ENCODE measurements at places on chromosomes 13 and 19.

DNA sequence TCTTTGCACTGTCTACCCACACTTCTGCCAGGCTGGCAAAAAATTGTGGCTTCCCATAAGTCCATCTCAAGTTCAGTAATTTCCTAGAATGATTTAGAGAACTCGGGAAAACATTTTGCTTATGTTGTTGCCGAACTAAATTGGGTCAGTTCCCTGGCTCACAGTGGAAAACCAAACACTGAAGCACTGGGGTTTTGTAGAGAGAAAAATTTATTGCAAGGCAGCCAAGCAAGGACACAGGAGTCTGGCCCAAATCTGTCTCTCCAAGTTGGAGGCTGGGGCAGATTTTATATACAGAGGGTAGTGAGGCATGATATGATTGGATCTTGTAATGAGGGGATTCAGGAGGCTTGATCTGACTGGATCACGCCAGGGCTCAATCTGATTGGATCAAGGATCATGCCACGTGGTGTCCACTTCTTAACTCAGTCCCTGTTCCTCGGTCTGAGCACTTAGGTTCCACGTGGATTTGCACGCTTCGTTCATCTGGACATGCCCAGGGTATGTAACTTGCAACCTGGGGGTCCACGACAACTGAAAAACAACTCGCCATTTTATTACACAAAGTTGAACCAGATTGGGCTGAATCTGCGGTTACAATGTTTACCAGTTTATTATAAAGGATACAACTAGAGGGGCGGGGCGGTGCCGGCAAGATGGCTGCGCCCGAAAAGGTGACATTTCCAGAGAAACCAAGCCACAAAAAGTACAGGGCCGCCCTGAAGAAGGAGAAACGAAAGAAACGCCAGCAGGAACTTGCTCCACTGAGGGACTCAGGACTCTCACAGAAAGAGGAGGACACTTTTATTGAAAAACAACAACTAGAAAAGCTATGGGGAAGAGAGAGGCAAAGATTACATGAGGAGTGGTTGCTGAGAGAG is 7.3 kb downstream of the CD209 start:
- DNase-seq, result no peak

DNA sequence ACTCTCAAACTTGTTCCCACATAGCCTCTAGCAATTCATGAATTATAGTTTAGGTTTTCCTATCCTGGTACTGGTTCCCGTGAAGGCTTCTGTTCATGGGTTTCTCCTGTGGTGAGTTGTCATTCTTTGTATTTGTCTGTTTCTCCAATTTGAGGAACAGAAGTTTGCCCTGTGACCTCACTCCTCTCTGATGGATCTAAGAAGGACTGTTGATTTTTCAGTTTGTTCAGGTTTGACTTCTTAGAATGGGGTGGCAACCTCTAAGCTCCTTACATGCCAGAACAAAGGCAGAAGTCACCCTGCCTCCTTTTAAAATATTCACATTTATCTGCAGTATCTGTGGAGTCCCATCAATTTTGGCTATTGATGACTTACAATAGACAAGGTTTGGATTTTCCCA is 354.0 kb downstream of the SPRY2 start:
- no peak for DNase-seq

- no peak for DNase-seq
Measured at GRCh38 chr19:44202470-44202869, 9.9 kb upstream of the ZNF227 start.

- no peak for DNase-seq
Measured at GRCh38 chr19:39676004-39676403, 20.3 kb downstream of the LGALS16 start.

GRCh38 chr19:48804496-48804895 is 6.3 kb downstream of the BCAT2 start:
- DNase-seq, result no peak

DNA sequence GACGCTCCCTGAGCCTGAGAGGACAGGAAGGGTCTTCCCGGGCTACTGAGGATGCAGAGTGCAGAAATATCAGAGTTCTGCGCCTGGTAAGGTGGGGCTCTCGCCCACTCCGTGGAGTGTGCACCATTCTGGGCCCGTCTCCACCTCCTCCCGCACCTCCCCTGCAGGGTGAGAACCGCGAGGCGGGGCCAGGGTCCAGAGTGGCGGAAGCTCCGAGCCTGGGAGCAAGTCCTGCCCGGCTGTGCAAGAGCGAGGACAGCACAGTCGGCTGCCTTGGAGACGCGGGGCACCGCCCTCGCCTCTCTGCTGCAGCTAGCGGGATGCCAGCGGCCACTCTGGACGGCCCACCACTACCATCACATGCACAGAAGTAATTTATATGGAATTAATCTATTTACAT is 2304.4 kb downstream of the PCDH9 start:
- DNase-seq, result no peak

DNA sequence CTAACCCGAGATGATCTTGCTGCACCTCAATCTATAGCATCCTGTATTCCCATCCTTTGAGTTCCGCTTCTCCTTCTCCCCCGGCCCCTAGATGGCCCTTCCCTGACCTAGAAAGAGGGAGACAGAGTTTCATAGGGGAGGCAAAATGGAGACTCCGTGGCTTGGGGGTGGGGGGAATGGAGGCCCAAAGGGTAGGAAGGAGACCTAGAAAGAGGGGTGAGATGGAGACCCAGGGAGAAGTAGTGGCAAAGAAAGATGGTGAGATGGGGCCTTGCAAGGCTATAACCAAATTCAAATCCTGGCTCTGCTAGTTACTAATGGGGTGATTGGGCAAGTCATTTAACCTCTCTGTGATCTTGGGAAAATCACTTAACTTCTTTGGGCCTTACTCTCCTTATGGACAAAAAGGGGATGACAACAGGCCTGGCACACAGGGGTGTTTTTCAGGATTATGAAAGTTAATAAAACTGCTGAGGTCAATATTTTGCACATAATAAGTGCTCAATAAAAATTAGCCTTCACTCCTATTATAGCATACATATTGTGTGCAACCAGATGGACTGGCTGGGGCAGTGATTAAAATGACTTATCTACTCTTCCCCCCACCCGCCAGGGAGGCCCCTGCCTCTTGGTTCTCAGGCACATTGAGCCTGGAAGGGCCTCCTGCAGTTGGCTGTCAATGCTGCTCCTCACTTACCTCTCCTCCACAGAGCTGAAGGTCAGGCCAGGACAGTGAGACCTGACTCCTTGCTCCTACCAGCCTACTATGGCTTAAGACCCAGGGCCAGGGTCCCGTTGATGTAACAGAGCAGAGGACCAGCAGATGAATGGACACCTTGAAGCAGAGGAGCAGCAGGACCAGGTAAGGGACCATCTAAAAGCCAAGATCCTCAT is 633 bp downstream of the SPHK2 start:
- no peak for DNase-seq

- peak; percentile 44 for DNase-seq
Measured at GRCh38 chr19:8569066-8569771, 8.0 kb downstream of the MYO1F start.

DNA sequence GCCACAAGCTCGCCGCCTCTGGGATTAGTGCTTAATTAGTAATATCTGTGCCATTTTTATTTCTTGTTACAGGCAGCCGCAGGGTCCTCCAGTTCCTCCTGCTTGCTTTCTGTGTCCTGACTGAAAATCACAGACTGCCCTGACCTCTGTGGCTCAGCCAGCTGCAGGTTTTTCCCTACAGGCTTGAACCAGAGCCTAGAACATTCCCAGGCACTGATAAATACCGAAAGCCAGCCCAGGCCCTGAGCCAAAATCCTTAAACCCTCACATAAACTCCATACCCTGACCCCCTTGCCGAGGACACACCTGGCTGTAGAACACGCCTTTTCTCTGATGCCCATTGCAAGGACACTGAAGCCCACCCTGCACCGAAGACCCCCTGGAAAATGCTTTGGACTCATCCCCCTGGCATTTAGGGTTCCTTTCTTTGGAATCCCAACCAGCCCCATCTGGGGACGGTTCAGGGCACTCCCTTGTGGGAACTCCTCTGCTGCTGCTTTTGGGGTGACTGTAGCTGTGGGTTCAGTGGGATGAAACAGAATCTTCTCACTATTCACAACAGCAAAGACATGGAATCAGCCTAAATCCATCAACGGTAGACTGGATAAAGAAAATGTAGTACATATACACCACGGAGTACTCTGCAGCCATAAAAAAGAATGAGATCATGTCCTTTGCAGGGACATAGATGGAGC is 15.5 kb downstream of the DPP9 start:
- no peak for DNase-seq

GRCh38 chr19:39684267-39684666 is 20.0 kb upstream of the LGALS14 start:
- DNase-seq, result no peak

DNA sequence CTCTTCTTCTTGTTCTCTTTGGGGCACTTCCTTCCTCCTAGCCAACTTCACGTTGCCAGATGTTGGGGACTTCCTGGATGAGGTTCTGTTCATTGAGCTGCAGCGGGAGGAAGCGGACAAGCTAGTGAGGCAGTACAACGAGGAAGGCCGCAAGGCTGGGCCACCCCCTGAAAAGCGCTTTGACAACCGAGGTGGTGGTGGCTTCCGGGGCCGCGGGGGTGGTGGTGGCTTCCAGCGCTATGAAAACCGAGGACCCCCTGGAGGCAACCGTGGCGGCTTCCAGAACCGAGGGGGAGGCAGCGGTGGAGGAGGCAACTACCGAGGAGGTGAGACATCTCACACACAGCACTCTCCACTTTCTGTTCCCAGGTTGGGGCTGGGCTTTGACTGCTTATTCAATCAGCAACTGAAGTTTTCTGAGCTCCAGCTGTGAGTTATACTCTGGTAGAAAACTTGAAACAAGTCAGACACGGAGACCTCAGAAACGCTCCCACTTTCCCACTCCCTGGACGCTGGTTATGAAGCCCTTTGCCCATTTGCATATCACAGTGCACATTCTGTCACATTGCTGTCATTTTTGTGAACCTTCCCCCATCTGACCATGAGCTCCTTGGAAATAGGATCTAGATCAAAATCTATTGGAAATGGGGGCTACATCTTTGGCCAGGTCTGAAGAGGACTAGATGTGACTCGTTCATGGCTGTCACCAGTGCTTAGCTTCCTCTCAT is 7.2 kb upstream of the CCDC97 start:
- peak; percentile 84 for DNase-seq

- no peak for DNase-seq
Measured at GRCh38 chr13:20782116-20782708, 8.5 kb upstream of the EEF1AKMT1 start.

- DNase-seq, result no peak
Measured at GRCh38 chr19:28793391-28794168, 419.4 kb downstream of the UQCRFS1 start.

DNA sequence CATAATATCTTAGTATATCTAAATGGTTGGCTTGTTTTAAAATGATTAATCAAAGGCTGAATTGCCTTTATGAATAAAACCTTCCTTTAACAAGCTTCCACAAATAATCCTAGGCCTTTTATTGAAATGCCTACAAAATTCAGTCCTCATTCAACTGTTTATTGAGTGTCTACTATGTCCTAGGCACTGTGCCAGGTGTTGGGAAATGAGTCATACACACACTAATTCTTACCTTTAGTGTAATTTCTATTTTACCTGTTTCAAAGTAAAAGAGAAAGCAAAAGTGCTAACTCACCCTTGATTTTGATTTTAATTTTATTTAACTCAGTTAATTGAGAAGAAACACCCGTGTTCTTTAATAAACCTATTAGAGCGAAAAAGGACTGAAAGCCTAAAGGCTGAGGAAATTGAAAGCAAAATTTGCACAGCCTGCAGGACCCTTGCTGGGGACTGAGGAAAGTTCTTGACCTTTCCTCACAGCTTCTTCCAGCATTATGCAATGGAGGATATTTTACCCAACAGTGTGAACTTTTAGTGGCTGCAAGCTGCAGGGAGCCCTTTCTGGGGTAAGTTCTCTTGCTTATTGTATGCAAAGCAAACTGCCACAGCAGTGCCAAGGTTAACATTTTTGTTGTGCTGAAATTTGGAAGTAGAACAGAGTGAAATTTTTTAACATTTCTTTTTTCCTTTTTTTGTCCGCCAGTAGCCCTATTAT is 83.1 kb downstream of the B3GLCT start:
- DNase-seq, result no peak

GRCh38 chr19:16541526-16542044 is 652 bp downstream of the CHERP start:
- no peak for DNase-seq

GRCh38 chr13:40145139-40145538 is 489.7 kb downstream of the COG6 start:
- DNase-seq, result no peak

GRCh38 chr13:95492044-95492801 is 60.3 kb upstream of the CLDN10 start:
- DNase-seq, result no peak

DNA sequence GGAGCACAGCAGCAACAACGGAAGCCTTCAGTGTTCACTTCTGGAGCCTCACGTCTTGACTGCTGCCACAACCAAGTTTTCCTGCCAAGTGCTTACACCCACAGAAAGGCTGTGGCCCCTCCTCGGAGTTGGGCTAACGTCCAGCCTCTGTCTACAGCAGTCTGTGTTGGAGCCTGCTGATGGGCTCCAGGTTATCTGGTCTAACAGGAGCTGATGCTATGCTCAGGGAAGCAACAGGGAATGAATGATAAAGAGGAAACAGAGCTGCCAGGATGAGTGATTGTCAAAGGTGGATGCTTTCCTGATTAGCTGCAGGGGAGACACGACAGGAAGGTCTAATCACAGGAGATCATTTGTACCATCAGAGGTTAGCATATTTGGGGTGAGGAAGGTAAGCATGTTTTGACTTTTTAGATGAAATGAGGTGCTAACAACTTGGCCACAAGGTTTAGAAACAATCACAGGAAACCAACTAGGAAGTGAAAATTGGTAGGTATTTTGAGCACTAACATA is 53.8 kb upstream of the RCBTB2 start:
- peak; percentile 35 for DNase-seq

DNA sequence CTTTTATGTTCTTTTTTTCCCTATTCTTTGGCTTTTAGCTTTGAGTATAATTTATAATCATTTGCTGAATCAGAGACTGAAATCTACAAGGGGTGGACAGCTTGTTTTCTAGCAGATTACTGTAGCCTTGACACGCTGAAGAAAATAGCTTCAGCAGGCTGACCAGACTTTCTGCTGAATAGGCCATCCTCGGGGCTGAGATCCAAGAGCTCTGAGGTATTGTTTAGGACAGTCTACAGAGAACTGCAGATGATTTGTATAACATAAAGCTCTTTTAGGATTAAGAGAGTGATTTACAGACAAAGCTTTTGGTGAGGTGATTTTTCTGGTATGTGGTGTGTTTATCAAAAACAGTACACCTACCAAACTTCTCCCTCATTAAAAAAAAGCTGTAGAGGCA is 16.8 kb downstream of the POLR1D start:
- no peak for DNase-seq

DNA sequence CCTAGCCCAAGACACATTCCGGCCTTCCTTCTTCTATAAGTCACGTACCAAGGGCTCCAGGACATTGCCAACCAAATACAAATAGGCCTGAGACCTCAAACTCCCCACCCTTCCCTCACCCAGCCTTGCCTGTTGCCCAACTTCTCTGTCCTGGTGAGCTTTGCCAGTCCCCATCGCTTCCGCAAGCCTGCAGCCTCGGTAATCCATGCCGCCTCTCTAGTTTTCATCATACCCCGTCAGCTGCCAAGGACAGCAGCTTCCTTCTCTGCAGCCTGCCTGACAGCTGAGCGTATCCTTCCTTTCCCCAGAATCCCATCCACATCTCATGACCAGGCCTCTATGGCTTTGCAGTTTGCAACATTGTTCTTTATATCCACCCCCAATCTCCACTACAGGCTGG is 36.6 kb upstream of the POMP start:
- no peak for DNase-seq

- no peak for DNase-seq
Measured at GRCh38 chr13:82036602-82037001, 1695.7 kb upstream of the SPRY2 start.
